ENCODE measurements at places on chromosomes 2 and 18.

- no peak for DNase-seq
Measured at GRCh38 chr2:3107567-3107966, 270.1 kb downstream of the EIPR1 start.

- no peak for DNase-seq
Measured at GRCh38 chr2:24009680-24010476, at the start of gene MFSD2B. MFSD2B (plus strand) TSS chr2:24010085; CDS start chr2:24010097, 12 bp downstream.

- no peak for DNase-seq
Measured at GRCh38 chr2:124524155-124524915, 499.2 kb downstream of the CNTNAP5 start.

DNA sequence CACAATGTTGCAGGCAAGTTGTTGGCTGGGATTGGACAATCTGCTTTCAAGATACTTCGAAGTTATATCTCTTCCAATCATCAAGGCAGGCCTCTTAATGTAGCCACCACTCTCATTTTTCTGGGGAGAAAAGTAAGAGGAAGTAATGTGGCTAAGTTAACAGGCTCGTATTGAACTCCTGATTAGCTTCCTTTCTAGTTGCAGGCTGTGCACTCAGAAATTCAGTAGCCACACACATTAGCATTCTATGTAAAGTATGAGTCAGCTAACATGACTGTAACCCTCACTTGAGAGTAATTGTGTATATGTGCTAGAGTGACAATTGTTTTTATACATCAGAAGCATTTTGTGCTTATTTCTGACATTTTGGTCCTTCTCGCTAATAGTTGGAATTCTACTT lies 3.3 kb downstream of the TWSG1 start:
- no peak for DNase-seq

DNA sequence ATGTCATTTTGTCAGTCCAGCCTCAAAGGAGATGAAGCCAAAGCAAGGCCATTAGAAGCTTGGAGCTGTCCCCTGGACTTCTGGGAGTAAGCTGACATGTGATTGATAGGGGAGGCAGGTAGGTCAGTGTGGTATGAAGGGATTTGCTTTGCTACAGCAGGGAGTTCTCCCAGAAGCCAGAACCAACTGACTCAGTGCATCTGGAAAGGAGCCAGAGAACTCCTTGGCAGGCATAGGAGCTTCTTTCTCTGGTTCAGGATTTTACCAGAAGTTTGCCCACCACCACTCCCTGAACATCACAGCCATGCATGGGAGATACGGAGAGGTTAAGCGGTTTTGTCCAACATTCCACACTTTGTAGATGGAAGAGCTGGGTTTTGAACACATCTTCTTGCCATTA lies 24.5 kb upstream of the KCNE4 start:
- DNase-seq: no peak

DNA sequence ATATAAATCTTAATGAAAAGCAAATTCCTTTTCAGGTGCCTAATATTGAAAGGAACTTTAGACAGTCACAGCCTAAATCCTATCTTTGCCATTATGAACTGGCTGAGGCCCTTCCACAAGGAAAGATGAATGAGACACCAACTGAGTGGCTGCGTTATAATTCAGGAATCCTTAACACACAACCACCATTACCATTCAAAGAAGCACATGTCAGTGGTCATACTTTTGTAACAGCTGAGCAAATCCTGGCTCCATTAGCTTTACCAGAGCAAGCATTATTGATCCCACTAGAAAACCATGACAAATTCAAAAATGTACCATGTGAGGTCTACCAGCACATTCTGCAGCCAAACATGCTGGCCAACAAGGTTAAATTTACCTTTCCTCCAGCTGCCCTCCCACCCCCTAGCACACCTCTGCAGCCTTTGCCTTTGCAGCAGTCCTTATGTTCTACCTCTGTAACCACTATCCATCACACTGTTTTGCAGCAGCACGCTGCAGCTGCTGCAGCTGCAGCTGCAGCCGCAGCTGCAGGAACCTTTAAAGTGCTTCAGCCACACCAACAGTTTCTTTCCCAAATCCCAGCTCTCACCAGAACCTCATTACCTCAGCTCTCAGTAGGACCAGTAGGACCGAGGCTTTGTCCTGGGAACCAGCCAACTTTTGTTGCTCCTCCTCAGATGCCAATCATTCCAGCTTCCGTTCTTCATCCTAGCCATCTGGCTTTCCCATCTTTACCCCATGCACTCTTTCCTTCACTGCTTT lies 340.1 kb downstream of the ZNF804A start:
- no peak for DNase-seq

- DNase-seq: no peak
Measured at GRCh38 chr2:204669382-204669781, 124.1 kb downstream of the PARD3B start.

- no peak for DNase-seq
Measured at GRCh38 chr2:72755647-72756423, 70.0 kb downstream of the EXOC6B start.

DNA sequence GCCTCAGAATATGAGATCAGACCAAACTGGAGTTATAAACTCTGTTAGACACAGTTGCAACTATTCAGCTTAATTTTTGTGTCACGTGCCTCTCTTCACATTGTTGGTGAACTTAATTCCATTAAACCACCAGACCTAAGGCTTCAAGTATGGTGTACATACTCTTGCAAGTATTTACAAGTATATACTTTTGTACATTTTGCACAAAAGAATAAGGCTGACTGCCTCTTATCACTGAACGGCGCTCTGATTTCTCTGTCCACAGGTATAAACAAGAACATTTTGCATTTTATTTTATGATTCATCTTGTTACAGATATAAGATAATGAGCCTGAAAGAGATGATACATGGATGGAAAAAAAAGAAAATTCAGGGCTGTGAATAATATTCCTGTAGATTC lies 269.7 kb upstream of the ACVR2A start:
- no peak for DNase-seq

- no peak for DNase-seq
Measured at GRCh38 chr2:20676353-20677215, 9.6 kb downstream of the GDF7 start.

- no peak for DNase-seq
Measured at GRCh38 chr2:241555711-241556110, 2.8 kb upstream of the BOK start.

- no peak for DNase-seq
Measured at GRCh38 chr2:71536226-71536671, 82.9 kb downstream of the DYSF start.

- DNase-seq: no peak
Measured at GRCh38 chr2:204545861-204546735, 823 bp downstream of the PARD3B start.

DNA sequence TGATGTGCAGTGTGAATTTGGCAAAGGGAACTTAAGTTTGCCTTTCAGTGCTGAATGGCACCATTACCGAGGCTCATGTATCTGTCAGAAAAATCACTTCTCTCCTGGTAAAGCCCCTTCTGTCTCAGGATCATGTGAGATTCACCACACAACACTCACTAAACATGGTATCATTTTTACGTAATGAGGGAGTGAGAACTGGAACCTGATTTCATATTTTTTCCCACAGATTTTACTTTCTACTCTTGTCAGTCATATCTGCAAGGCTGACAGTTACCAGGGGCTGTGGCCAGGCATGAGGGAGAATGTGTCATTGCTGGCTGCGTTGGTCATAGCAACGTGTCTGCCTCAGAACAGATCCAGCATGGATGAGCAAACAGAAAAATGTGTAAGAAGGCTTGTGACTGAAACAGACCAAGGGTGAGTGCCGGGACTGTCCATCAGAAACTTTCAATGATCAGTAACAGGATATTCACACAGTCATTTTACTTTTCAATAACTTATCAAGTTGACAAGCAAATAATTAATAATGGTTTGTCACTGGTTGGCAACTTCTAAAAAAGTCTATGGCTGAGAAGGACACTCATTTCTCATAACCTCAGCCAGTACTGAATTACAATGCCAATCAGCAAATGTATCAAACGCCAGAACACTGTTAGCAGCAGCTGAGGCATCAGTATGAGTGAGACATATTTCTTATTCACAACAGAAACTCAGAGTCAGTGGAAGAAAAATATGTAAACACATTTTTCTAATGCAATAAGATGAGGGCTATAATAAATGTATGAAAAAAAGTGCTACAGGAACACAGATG lies 100.5 kb downstream of the CDC42EP3 start:
- no peak for DNase-seq

DNA sequence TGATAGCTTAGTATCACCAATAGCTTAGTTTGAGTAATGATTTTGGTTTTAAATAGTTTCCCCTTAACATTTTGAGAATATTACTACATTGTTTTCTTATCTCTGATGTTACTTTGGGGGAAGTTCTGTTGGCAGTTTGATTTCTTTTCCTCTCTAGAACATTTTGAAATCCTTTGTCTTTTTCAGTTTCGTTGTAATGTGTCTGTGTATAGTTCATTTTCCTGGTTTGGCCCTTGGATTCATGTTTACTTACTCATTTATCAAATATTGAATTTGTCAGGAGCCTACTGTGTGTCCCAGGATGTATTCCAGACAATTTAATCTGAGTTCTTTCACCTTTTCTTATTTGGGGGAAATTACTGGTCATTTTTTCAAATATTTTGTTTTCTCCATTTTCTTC lies 16.7 kb downstream of the ANKRD12 start:
- DNase-seq: no peak

GRCh38 chr2:53036196-53036595 lies 731.4 kb upstream of the CHAC2 start:
- no peak for DNase-seq

DNA sequence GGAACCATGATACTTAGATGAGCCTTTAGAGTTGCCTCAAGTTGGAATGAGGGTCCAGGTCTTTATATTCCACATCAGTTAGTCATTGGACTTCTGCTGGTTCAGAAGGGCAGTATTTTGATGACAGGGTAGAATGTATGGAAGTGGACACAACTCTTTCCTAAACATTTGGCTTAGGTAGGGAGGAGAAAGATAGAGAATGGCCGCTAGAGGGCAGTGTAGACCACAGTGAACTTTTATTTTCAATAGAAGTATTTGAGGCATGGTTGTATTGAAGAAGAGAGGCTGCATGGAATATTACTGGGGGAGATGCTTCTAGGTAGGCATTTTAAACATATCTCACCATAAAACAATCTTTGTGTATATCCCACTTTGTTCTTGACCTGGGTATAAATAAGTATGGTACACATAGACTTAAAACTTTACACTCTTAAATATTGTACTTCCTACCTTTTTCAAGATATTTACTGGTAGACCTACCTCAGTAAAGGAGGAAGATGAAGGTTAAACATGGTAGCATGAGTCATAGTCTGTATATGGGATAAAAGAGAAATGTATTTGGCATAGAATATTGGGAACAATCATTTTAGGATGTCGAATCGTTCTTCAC lies 497.6 kb upstream of the FAM98A start:
- DNase-seq: no peak

DNA sequence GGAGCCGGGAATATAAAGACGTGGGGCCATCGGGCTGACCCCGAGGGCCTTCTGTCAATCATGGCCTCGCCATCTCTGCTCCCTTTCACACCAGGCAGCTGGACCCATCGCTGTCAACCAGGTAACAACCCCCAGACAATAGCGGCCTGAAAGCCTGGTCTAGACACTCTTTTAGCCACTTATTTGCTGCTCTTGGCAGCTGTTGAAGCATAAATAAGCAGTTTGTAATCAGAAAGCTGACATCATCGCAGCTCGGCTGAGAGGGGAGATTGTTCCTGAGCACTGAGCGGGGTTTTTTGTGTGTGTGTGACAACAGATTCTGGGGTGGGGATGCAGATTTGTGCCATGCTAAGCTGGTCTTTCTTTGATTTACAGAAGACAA lies 423.6 kb upstream of the POU3F3 start:
- no peak for DNase-seq

- no peak for DNase-seq
Measured at GRCh38 chr18:80088823-80089222, 20.2 kb upstream of the ADNP2 start.

- no peak for DNase-seq
Measured at GRCh38 chr2:204982303-204982702, 437.0 kb downstream of the PARD3B start.

- DNase-seq: no peak
Measured at GRCh38 chr2:118842661-118843482, 4.6 kb downstream of the EN1 start.

DNA sequence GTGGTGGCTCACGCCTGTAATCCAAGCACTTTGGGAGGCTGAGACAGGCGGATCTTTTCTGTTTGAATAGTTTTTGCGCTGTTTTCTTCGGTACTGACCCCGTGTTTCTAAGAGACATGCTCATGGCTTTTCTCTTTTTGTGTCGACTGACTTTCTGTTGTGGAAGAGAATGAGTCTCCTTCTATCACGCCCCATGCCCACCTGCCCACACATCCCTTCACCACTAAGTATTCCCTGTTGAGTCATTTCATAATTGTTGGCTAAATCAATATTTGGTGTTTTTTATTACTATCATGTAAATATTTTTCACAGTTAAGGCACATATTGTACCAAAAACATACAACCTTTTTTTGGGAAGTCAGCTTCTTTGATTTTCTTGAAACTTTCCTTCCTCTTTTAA lies 198.8 kb upstream of the TWIST2 start:
- no peak for DNase-seq

- DNase-seq: no peak
Measured at GRCh38 chr2:208274748-208275147, 8.7 kb downstream of the PIKFYVE start.

GRCh38 chr2:38039121-38039910 lies 36.6 kb downstream of the CYP1B1 start:
- DNase-seq: no peak

GRCh38 chr2:71662665-71663394 lies 209.5 kb downstream of the DYSF start:
- DNase-seq: no peak

DNA sequence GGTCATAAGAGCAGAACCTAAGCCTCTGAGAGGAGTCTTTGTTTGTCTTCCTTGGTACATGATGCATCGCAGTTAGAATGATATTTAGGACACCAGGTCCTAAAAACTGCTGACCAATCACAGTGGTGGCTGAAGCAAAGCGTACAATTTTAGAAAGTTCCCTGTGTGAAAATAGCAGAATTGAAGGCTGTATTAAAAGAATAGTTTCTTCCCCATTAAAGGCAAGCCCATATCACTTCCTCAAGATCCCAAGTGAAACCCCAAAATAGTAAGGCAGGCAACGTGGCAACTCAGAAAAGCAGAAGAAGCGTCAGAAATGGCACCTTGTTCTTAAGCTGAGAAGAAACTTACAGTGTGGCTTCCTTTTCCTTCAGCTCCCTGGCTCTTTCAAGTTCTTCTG lies 154.8 kb upstream of the PGAP1 start:
- no peak for DNase-seq

- DNase-seq: no peak
Measured at GRCh38 chr2:26462511-26463243, 15.2 kb downstream of the OTOF start.

GRCh38 chr2:142140434-142140845 lies 9.6 kb upstream of the LRP1B start:
- no peak for DNase-seq

GRCh38 chr2:202099515-202099914 lies 26.5 kb downstream of the KIAA2012 start:
- DNase-seq: no peak
